ENCODE measurements at places on chromosomes 7 and 10. TPM values are rescaled to one million over a fixed set of nuclear protein-coding genes. Genes with fewer than 3 reads are reported as not detected.

The FGFR2 gene
- 0.60 TPM for total RNA-seq

DNA sequence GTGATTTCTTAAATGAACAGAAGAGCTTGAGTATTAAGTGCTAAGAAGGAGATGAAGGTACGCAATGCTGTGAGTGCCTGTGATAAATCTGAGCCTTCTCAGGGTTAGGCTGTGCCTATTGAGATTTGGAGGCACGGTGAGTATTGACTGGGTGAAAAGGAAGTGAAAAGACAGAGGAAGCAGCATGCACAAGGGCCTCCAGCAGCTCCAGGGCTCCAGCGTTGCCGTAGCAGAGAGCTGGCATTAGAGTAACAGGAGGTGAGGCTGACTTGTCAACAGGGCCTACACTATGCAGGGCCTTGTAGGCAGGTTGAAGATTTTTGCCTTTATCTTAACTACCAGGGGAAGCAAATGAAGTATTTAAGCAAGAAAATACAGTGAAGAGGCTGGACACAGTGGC lies 54.1 kb upstream of the PDCD4 start:
- no peak for DNase-seq

DNA sequence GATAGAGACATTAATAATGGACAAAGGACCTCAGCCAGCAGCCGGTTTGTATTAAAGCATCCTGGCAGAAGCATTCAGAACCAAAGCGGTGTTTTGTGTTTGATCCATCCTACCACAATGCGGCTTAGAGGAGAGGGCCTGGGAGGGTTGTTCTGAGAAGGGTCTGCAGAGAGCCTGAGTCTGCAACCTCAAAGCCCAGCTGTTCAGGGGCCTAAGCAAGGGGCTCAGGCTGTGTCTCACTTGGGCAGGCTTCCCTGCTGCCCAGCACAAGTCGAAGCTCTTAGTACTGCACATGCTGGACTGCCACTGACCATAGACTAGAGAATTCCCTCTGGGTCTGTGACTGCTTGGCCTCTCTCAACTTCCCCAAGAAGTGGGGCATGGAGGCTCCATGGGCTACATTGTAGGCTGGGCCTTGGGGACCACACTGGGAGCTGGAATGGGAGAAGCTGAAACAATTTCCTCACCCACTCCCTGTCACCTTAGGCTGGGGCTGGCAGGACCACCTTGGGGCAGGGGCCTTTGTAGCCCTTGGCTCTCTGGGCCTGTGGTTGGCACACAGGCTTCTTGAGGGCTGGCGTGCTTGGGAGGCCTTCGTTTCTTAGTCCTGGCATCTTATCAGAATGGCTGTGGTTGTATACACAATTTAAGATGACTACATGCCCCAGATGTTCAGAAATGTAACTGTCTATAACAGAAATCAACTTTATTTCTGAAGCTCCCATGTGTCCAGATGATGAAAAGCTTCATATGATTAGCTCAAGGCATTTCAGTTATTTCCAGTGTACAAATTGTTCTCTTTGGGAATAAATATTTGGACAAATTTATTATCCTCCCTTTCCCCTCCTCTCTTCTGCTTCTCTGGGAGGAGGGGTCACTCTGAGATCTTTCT lies 44.5 kb downstream of the LRRC18 start:
- no peak for DNase-seq

DNA sequence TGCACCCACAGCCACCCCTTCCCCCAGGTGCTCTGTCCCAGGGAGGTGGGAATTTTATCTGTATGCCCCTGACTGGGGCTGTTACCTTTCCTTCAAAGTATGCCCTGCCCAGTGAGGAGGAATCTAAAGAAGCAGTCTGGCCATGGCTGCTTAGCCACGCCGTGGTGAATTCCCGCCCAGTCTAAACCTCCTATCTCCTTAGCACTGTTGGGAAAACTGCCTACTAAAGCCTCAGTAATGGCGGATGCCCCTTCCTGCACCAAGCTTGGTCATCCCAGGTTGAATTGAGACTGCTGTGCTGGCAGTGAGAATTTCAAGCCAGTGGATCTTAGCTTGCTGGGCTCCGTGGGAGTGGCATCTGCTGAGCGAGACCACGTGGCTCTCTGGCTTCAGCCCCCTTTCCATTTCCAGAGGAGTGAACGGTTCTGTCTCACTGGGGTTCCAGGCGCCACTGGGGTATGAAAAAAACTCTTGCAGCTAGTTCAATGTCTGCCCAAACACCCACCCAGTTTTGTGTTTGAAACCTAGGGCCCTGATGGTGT lies 87.2 kb downstream of the ABCC2 start:
- no peak for DNase-seq
